Karpas-422 (cell line): ENCODE measurements at places on chromosomes 5 and 9.

GRCh38 chr5:151737431-151737830 is 21.0 kb downstream of the ATOX1 start:
- no peak overlapping the region for H3K27ac ChIP-seq
- DNase-seq: no peak
- no peaks in the 10 kb centered on the region for H3K36me3 ChIP-seq

- peaks cover 8% of the 10 kb centered on the region for H3K4me1 ChIP-seq
- DNase-seq: no peak
- H3K27me3 ChIP-seq: no peaks in the 10 kb centered on the region
- H3K27ac ChIP-seq: no peak overlapping the region
- no peak overlapping the region for H3K4me3 ChIP-seq
Observed at GRCh38 chr5:134024811-134025210, 20.0 kb upstream of the VDAC1 start.

DNA sequence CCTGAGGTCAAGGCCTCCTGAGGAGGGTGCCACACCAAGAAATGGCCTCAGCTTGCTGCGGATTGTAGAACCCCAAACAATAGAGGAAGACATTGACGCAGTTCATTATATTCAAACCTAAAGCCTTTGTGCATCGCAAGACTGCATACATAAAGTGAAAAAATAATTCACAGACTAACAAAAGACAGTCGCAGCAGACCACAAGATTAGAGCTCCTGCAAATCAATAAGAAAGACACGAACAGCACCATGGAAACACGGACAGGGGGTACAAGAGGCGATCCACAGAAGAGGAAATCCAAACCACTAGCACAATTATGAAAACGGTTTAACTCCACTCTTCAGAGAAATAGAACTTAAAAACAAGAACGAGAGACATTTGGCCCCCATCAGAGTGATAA is 10.0 kb upstream of the TCOF1 start:
- no peaks in the 10 kb centered on the region for H3K36me3 ChIP-seq
- H3K4me1 ChIP-seq: peaks cover 10% of the 10 kb centered on the region
- no peaks in the 10 kb centered on the region for H3K27me3 ChIP-seq
- no peak overlapping the region for H3K27ac ChIP-seq
- H3K4me3 ChIP-seq: no peak overlapping the region

GRCh38 chr9:89718651-89719050 is 113.8 kb downstream of the GADD45G start:
- H3K4me1 ChIP-seq: no peaks in the 10 kb centered on the region
- DNase-seq: no peak
- H3K4me3 ChIP-seq: no peak overlapping the region
- H3K36me3 ChIP-seq: no peaks in the 10 kb centered on the region

- DNase-seq: peak; percentile 43
- H3K27me3 ChIP-seq: no peaks in the 10 kb centered on the region
- no peak overlapping the region for H3K4me3 ChIP-seq
- H3K4me1 ChIP-seq: no peaks in the 10 kb centered on the region
- no peaks in the 10 kb centered on the region for H3K36me3 ChIP-seq
- H3K27ac ChIP-seq: no peak overlapping the region
Observed at GRCh38 chr9:106560540-106560939, 302.4 kb upstream of the ZNF462 start.

- no peaks in the 10 kb centered on the region for H3K27me3 ChIP-seq
- no peak overlapping the region for H3K4me3 ChIP-seq
- no peak for DNase-seq
- no peaks in the 10 kb centered on the region for H3K4me1 ChIP-seq
- H3K27ac ChIP-seq: no peak overlapping the region
- H3K36me3 ChIP-seq: no peaks in the 10 kb centered on the region
Observed at GRCh38 chr9:106502930-106503329, 360.0 kb upstream of the ZNF462 start.

- no peak overlapping the region for H3K4me3 ChIP-seq
- no peak for DNase-seq
- H3K36me3 ChIP-seq: no peaks in the 10 kb centered on the region
- no peak overlapping the region for H3K27ac ChIP-seq
Observed at GRCh38 chr5:174273325-174273724, 227.8 kb downstream of the NSG2 start.

GRCh38 chr5:144207875-144208444 is 37.3 kb downstream of the KCTD16 start:
- H3K4me1 ChIP-seq: no peaks in the 10 kb centered on the region
- no peak overlapping the region for H3K4me3 ChIP-seq
- H3K27me3 ChIP-seq: no peaks in the 10 kb centered on the region
- H3K27ac ChIP-seq: no peak overlapping the region

DNA sequence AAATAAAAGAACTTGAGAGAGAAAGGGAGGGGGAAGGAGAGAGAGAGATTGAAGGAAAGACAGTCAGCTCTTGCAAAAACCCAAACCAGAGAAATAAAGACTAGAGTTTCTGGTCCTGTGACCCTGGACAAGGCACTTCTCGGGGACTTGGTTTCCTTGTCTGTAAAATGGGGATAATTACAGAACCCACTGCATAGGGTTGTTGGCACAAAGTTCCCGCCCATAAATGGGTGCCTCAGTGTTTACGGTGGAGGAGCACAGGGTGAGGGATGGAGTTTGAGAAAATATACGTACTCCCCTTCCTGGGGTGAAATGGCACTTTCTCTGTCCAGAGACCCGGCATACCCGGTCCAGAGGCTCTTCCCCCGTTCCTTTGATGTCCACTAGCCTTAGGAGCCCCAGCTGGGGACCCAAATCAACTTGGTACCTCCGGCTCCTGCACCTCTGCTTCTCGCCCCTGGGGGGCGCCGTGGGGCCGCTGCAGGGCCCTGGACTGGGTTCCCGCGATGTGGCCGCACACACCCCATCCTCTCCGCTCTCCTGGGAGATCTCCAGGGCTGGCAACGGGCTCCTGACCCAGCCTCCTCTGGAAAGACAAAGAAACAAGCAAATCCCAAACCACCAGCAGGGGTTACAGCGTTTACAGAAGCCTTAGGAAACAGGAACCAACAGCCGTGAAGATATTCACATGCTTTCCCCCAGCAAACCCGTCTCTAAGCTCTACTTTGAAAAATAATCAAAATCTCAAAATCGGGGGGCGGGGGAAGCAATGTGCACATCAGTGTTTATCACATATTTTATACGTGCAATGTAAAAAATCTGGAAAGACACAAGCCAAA is 26.3 kb downstream of the PTGES start:
- H3K36me3 ChIP-seq: no peaks in the 10 kb centered on the region
- H3K27me3 ChIP-seq: no peaks in the 10 kb centered on the region
- no peak overlapping the region for H3K4me3 ChIP-seq
- H3K4me1 ChIP-seq: peaks cover 2% of the 10 kb centered on the region
- H3K27ac ChIP-seq: no peak overlapping the region
- peak; percentile 82 for DNase-seq

- no peak overlapping the region for H3K27ac ChIP-seq
- H3K4me3 ChIP-seq: no peak overlapping the region
- peaks cover 12% of the 10 kb centered on the region for H3K4me1 ChIP-seq
- no peaks in the 10 kb centered on the region for H3K27me3 ChIP-seq
Observed at GRCh38 chr9:122812736-122813135, 12.8 kb downstream of the OR1K1 start.

GRCh38 chr5:141968914-141969608 is at the start of gene RNF14:
TSS of gene RNF14 (plus strand) at chr5:141969105. CDS start at chr5:141973589, 4,484 bp downstream.
- peaks cover 43% of the 10 kb centered on the region for H3K4me1 ChIP-seq
- DNase-seq: peak; percentile 98
- H3K36me3 ChIP-seq: peaks cover 6% of the 10 kb centered on the region; the same call in 1 of the 2 replicates
- peak within 1 kb of the TSS; percentile 98 for H3K27ac ChIP-seq
- H3K27me3 ChIP-seq: no peaks in the 10 kb centered on the region

GRCh38 chr9:93612796-93613154 is 36.4 kb downstream of the PHF2 start:
- H3K27ac ChIP-seq: no peak overlapping the region
- H3K4me3 ChIP-seq: no peak overlapping the region
- no peaks in the 10 kb centered on the region for H3K27me3 ChIP-seq
- H3K36me3 ChIP-seq: no peaks in the 10 kb centered on the region; the same call in 1 of the 2 replicates
- peaks cover 3% of the 10 kb centered on the region; the same call in 1 of the 2 replicates for H3K4me1 ChIP-seq

- H3K4me3 ChIP-seq: no peak overlapping the region
- H3K27me3 ChIP-seq: no peaks in the 10 kb centered on the region
- H3K36me3 ChIP-seq: no peaks in the 10 kb centered on the region
Observed at GRCh38 chr9:72427801-72428200, 62.8 kb upstream of the ZFAND5 start.

- H3K27me3 ChIP-seq: no peaks in the 10 kb centered on the region
- H3K4me3 ChIP-seq: no peak overlapping the region
- H3K27ac ChIP-seq: no peak overlapping the region
- peaks cover 39% of the 10 kb centered on the region for H3K4me1 ChIP-seq
- DNase-seq: no peak
- H3K36me3 ChIP-seq: peaks cover 34% of the 10 kb centered on the region; the same call in 1 of the 2 replicates
Observed at GRCh38 chr5:7866196-7866595, 2.6 kb downstream of the FASTKD3 start.

- no peaks in the 10 kb centered on the region for H3K4me1 ChIP-seq
- no peak overlapping the region for H3K27ac ChIP-seq
- no peaks in the 10 kb centered on the region for H3K36me3 ChIP-seq
- H3K27me3 ChIP-seq: no peaks in the 10 kb centered on the region
- no peak for DNase-seq
Observed at GRCh38 chr9:79104951-79105350, 466.8 kb upstream of the TLE4 start.

DNA sequence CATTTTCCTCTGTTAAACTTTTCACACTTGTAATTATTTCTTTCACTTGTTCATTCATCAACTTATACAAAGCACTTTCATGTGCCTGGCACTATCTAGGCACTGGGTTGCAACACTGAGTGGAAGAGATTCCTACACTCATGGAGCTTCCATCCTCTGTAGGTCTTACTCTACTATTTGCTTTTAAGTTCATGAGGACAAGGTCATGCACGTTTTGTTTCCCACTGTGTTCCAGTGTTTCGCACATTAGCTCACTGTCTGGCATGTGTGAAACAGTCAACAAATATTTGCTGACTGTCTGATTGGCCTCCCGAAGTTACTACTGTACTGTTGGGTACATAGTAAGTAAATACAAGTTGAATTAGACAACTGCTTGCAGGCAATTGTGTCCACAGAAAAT is 87.9 kb upstream of the IFNK start:
- no peak overlapping the region for H3K4me3 ChIP-seq
- DNase-seq: no peak
- no peaks in the 10 kb centered on the region for H3K4me1 ChIP-seq
- H3K27ac ChIP-seq: no peak overlapping the region
- no peaks in the 10 kb centered on the region for H3K27me3 ChIP-seq
- no peaks in the 10 kb centered on the region for H3K36me3 ChIP-seq

DNA sequence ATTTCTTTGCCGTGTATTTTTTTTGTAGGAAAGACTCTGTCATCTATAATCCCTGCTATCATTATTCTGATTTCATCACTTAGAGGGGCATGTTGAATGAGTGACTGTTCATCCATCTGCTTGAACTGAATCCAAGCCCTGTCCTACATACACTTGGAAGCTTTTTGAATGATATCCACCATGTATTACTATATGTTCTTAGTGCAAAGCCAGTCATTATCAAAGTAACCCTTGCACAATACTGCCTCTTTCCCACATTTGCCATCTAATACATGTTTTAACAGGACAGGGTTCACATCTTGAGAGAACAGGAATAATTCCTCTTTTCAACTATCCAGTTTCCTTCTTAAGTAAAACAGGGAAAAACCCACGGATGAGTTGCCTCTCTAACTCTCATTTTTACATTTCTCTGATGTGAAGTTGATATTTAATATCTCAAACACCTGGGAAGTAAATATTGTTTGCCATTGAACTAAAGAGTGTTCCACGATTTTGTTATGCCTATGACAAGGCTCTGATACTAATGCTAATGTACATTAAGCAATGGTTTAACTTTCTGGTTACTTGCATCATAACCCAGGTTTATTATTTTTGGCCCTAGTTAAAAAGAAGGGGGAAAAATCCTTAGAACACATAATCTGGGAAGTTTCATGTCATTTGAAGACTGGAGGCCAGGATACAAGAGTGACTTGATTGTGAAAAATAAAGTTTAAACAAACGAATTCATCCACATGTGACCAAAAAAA is 103.7 kb upstream of the TARS1 start:
- H3K4me1 ChIP-seq: no peaks in the 10 kb centered on the region
- no peak overlapping the region for H3K27ac ChIP-seq
- DNase-seq: no peak
- H3K27me3 ChIP-seq: no peaks in the 10 kb centered on the region

- no peak overlapping the region for H3K27ac ChIP-seq
- DNase-seq: no peak
- H3K4me1 ChIP-seq: no peaks in the 10 kb centered on the region
- no peak overlapping the region for H3K4me3 ChIP-seq
Observed at GRCh38 chr9:85729882-85730281, 11.9 kb downstream of the AGTPBP1 start.

DNA sequence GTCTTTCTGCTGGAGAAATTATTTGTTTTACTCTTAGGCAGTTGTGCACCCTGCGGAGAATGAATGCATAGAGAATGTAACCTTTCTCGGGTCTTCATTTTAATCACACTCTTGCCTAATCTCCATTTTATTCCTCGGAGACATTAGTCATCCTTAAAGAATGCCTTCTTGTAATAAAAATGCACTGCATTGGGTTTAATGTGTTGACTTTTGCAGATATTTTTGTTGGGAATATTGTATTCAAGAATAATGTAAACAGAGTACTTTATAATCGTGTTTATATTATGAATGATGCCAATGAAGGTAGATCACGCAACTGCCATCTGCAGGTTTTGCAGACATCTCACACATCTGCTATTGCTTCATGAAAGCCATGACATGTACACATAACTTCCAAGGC is 1093.9 kb upstream of the CDH6 start:
- no peaks in the 10 kb centered on the region for H3K4me1 ChIP-seq
- no peaks in the 10 kb centered on the region for H3K27me3 ChIP-seq
- H3K4me3 ChIP-seq: no peak overlapping the region
- DNase-seq: no peak
- no peaks in the 10 kb centered on the region for H3K36me3 ChIP-seq

GRCh38 chr9:86807367-86807976 is 139.8 kb downstream of the GAS1 start:
- no peak overlapping the region for H3K27ac ChIP-seq
- H3K4me1 ChIP-seq: no peaks in the 10 kb centered on the region
- H3K36me3 ChIP-seq: no peaks in the 10 kb centered on the region
- DNase-seq: no peak
- H3K4me3 ChIP-seq: no peak overlapping the region

- H3K4me3 ChIP-seq: no peak overlapping the region
- H3K27ac ChIP-seq: no peak overlapping the region
- H3K4me1 ChIP-seq: no peaks in the 10 kb centered on the region
- H3K36me3 ChIP-seq: no peaks in the 10 kb centered on the region
Observed at GRCh38 chr9:113918697-113919350, 42.7 kb downstream of the ZNF618 start.

GRCh38 chr5:157004893-157005551 is 42.0 kb upstream of the TIMD4 start:
- no peak overlapping the region for H3K27ac ChIP-seq
- no peaks in the 10 kb centered on the region for H3K4me1 ChIP-seq
- H3K27me3 ChIP-seq: no peaks in the 10 kb centered on the region
